Substantia nigra (tissue), 51 donors: ENCODE measurements at places on chromosomes 16 and 17.

GRCh38 chr17:15092762-15093161 lies 172.4 kb downstream of the PMP22 start:
- DNase-seq, result no peak

GRCh38 chr17:488993-489757 lies 136.6 kb upstream of the RPH3AL start:
- DNase-seq, result no peak

GRCh38 chr17:76738468-76738850 lies 540 bp downstream of the MFSD11 start:
- DNase-seq, result no peak

DNA sequence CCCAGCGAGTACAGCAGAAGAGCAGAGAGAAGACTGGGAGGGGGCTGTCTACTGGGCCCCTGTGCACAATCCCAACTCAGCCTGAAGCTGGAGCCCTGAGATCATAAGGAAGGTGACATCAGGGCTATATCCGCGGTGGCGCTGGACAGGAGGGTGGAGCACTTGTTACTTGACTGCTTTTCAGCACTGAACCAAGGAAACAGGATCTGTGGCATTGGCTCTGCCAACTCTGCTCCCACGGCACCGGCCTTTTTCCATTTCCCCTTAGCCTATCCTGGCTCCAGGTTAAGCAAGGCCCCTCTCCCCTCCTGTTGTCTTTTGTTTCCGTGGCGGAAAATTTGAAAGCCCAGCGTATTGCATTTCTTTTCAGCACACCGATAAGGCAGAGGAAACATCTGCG lies 125.0 kb upstream of the IRX3 start:
- DNase-seq, result no peak

- DNase-seq, result no peak
Measured at GRCh38 chr17:45355087-45355486, 38.3 kb upstream of the MAP3K14 start.

- DNase-seq, result no peak
Measured at GRCh38 chr17:78425429-78425828, 47.0 kb downstream of the PGS1 start.

- peak; percentile 20 for DNase-seq
Measured at GRCh38 chr17:47946929-47947397, 5.6 kb downstream of the PNPO start.

DNA sequence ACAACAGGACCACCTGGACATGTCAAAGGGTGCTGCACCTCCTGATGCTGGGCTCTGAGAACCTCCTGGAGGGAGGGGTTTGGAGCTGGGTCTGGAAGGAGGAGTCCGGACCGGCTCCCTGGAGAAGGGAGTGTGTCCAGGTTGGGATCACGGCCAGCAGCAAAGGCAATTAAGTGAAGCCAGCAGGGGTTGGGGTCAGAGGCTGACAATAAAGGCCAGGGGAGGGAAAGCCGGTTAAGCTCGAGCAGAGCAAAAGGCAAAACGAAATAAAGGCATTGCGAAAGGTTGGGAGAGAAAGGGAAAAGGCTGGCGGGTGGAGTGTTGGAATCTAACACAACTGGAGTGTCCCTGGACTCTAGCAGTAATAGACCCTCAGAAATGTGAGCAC lies 992 bp upstream of the CACNG4 start:
- DNase-seq, result no peak

DNA sequence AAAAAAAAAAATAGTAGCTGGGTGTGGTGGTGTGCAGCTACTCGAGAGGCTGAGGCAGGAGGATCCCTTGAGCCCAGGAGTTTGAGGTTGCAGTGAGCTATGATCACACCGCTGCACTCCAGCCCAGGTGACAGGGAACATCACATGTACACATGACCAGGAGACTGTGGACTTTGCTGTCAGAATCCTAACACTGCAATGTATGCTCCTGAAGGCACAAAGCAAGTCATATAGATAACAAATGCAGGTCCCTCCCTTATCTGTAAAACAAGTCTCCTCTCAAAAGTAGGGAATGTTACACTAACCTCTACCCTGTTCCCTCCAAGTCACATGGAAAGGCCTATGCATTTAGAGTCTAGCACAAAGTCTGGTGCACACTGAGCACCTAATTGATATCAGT lies 48.5 kb downstream of the ARHGAP17 start:
- DNase-seq, result no peak

DNA sequence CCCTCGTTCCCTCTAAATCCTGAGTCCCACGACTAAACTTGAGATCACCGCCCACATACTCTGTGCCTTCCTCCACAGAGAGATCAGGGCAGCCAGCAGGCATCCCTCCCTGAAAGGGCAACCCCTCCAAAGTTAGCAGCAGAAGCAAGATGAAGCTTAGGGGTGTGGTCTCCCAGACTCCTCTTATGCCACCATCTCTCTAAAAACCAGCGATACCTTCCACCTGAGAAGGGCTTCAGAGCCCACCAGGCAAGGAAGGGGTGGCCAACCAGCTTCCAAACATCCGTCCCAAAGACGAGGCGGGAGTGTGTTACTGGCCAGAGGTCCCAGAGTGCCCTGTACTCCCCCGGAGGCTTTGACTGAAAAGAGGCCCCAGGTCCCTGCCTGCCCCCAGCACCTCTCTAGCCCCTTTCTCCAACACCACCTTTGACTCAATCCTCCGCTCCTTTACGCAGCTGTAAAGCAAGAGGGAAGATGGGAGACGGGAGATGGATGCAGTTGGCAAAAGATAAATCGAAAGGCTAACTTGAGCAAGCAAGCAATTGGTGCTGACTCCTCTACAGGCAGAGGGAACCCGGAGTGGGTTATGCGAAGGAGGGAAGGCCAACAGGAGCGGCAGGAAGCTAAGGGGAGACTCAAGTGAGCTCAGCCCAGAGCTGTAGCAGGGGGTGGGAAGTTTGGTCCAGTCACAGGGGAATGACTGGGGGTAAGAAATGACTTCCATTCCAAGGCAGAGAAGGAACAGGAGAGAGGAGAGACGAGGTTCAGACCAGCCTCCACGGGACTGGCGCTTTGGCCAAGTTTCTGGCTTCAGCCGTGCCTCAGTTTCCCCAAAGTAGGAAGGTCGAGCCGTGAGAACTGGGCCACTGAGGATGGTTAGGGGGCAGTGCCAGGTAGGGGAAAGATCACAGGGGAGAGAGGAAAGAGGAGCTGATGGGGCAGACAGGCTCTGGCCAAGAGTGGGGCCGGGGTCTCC lies 1.0 kb downstream of the ST3GAL2 start:
- no peak for DNase-seq
